ENCODE measurements at places on chromosomes 5 and 9.
A peak's percentile ranks its signal among the peaks of the same experiment; 100 is the strongest.

GRCh38 chr9:112764344-112764743 is 13.8 kb downstream of the SNX30 start:
- DNase-seq = no peak

GRCh38 chr9:16068476-16068875 is 515.6 kb downstream of the CCDC171 start:
- no peak for DNase-seq

DNA sequence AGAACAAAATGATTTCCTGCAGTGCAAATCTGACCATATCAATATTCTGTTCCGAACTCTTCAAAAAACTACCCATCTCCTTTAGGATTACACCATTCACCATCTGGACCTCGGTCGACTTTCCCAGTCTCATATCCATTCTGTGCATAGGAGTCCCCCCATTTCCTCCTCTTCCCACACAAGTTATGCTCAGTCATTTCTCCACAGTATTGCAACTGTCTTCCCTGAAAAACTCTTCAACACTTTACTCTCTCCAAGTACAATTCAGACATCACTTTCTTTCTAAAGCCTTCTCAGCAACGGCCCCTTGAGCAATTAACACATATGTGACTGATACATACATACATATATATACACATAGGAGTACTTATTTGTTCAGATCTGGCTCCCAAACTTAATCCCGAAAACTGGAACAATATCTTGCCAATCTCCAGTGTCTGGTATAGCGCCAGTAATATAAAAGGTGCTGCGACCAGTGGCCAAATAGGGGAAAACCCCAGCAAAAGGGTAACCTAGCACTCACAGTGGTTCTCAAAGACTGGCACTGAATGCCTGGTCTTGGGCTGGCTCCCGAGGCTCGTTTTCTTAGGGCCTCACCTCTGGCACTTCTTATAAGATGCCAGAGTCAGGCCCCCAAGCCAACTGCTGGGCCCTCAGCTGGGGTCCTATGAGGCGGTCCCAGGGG is 629 bp downstream of the ZBTB26 start:
- DNase-seq = no peak

- no peak for DNase-seq
These were observed 1.6 kb upstream of the ENHO start for GRCh38 chr9:34524349-34524748.

DNA sequence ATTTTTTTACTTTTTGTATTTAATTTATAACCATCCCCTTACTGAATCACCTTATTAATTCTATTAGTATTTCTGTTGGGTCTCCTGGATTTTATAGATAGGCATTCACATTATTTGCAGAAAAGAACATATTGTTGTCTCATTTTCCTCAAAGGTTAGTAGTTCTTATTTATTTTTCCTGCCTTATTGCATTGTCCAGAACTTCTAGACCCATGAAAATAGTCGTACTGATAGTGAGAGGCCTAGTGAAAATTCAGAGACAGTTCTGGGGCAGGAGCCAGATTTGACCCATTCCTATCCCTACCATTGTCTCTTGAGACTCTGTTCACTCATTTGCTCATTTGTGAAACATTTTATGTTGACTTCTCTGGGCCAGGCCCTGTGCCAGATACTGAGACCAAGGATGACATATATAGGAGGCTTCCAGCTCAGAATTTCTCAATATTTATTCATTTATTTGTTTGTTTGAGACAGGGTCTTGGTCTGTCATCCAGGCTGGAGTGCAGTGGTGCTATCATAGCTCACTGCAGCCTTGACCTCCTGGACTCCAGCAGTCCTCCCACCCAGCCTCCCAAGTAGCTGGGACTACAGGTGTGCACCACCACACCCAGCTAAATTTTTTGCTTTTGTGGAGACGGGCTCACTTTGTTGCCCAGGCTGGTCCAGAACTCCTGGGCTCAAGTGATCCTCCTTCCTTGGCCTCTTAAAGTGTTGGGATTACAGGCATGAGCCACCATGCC is 34.7 kb downstream of the COL27A1 start:
- DNase-seq = no peak

- DNase-seq = no peak
These were observed 1.8 kb downstream of the MVB12B start for GRCh38 chr9:126328407-126328806.

- DNase-seq = no peak
These were observed 696.9 kb downstream of the MAT2B start for GRCh38 chr5:164202338-164202737.

GRCh38 chr5:97097326-97098230 is 44.8 kb downstream of the LIX1 start:
- DNase-seq = no peak

DNA sequence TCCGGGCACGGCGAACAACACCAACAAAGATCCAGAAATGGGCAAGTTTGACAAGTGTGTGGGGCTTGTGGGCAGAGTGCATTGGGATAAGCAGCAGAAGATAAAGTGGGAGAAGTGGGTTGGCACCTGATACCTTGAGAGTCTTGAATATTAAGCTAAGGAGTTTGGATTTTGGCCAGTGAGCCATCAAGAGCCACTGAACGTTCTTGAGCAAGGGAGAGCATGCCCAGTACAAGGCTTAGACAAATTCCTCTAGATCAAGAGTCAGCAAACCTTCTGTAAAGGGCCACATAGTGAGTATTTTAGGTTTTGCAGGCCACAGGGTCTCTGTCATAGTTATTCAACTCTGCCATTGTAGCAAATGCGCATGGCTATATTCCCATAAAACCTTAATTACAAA is 26.6 kb upstream of the TRMT10B start:
- DNase-seq = no peak

DNA sequence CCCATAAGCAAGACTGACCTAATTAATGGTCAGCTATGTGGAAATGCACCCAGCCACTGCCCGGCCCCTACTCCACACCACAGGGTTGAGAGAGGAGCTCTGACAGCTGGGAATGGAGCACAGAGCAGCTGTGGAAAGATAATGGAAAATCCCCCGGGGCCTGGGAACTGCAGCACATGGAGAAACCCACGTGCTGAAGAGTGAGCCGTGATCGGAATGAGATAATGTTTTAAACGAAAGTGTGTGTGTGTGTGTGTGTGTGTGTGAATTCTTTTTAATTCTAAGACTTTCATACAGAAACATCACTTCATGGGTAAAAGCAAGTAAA is 13.1 kb upstream of the SLC12A7 start:
- no peak for DNase-seq

DNA sequence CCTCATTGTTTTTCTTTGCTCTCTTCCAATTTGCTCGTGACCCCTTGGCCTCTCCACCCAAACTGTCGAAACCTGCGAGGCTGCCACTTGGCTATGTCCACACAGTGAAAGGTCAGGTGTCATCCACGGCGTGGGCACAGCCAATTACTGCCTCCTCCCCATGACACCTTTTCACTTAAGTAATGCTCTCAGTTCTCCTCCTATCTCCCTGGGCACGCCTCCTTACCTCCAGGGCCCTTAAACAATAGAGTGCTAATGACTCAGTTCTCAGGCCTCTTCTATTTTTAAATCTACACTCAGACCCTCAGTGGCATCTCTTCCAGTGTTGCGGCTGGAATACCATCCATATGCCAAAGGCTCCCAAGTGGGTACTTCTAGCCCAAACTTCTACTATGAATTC is 256.8 kb downstream of the ROR2 start:
- DNase-seq = no peak

GRCh38 chr9:101481261-101481660 is 45.7 kb upstream of the ALDOB start:
- no peak for DNase-seq

- no peak for DNase-seq
These were observed 3.0 kb upstream of the MXD3 start for GRCh38 chr5:177314376-177315342.

GRCh38 chr9:121945281-121945680 is 147.8 kb downstream of the TTLL11 start:
- DNase-seq = no peak

- no peak for DNase-seq
These were observed 686.1 kb upstream of the CHD1 start for GRCh38 chr5:99614888-99615287.

- no peak for DNase-seq
These were observed 250.5 kb downstream of the BNC2 start for GRCh38 chr9:16619914-16620520.

GRCh38 chr5:128453121-128453520 is 84.9 kb downstream of the FBN2 start:
- DNase-seq = no peak

- DNase-seq = no peak
These were observed 252.9 kb downstream of the MLLT3 start for GRCh38 chr9:20369391-20369790.

- no peak for DNase-seq
These were observed 6.3 kb upstream of the MVB12B start for GRCh38 chr9:126320158-126320922.

- DNase-seq = no peak
These were observed 166.1 kb downstream of the MARCHF11 start for GRCh38 chr5:16013334-16014065.

GRCh38 chr9:16521868-16522411 is 348.5 kb downstream of the BNC2 start:
- DNase-seq = no peak

GRCh38 chr5:153865016-153865415 is 173.7 kb downstream of the FAM114A2 start:
- no peak for DNase-seq

DNA sequence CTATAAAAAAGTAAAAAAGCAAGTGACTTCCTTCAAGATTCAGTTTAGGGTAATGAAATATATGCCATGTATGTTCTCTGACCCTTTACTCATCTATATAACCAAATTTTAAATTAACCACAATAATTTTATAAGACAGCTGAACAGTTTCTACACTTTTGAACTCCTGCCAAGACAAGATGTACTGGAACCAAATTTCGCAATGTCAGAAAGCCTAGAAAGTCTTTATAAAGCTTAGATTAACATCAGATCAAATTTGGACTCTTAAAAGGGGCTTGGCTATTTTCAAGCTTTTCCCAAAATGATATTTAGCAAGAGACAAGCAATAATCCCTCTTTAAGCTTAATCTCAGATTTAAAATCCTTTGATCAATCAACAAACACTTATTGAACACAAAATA is 362.6 kb downstream of the PTPRD start:
- no peak for DNase-seq

DNA sequence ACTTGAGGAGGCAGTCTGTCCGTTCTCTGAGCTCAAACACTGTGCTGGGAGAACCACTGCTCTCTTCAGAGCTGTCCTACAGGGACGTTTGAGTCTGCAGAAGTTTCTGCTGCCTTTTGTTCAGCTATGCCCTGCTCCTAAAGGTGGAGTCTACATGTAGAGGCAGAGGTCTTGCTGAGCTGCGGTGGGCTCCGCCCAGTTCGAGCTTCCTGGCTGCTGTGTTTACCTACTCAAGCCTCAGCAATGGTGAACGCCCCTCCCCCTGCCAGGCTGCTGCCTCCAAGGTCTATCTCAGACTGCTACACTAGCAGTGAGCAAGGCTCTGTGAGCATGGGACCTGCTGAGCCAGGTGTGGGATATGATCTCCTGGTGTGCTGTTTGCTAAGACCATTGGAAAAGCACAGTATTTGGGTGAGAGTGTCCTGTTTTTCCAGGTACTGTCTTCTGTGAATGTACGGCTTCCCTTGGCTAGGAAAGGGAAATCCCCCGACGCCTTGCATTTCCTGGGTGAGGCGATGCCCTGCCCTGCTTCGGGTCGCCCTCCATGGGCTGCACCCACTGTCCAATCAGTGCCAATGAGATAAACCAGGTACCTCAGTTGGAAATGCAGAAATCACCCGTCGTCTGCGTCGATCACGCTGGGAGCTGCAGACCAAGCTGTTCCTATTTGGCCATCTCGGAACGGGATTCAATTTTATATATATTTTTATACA is 58.5 kb downstream of the CNTRL start:
- peak; percentile 81 for DNase-seq

DNA sequence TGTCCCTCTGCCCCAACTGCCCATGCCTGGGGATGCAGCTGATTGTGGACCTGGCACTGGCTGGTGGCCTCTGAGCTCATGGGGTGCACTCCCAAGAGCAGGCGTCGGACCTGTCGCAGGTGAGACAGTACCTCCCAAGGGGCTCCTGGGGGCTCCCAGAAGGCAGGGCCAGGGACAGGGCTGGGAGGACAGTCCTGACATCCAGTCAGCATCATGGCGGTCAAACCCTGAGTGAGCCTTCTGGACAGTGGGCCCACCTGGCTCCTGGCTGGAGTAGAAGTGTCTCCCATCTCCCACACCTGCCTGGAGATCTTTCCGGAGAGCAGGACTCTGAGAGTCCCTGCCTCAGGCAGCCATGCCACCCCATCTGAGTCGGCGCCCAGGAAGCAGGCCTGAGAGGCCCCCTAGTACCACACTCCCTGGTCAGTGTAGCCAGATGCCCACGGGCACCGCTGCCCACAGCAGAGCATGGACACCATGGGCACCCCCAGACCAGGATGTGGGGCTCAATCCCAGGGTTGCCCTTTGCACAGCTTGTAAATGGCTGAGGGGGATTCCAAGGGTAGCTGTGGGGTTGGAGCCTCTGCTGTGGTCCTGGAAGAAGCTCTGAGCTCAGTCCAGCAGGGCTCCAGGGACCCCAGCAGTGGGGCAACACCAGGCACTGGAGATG is 6.6 kb downstream of the LCN9 start:
- DNase-seq = no peak

DNA sequence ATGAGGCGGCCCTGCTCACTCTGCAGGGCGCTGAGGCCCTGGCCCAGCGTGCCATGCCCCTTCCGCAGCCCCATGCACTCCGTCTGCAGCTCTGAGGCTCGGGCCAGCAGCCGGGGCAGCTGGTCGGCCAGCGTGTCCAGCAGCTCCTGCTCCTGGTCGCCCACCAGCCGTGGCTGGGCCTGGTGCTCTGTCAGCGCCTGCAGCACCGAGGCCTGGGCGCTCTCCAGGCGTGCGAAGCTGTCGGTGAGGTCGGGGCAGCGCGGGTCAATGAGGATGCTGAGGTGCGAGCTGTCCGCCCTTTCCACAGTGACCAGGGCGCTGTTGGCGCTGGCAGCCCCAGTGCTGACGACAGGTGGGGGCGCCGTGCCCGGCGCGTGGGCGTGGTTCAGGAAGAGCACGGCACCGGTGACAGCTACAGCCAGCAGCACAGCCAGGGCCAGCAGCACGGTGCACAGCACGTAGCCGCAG is 9.4 kb downstream of the FIBCD1 start:
- DNase-seq = peak; percentile 7

DNA sequence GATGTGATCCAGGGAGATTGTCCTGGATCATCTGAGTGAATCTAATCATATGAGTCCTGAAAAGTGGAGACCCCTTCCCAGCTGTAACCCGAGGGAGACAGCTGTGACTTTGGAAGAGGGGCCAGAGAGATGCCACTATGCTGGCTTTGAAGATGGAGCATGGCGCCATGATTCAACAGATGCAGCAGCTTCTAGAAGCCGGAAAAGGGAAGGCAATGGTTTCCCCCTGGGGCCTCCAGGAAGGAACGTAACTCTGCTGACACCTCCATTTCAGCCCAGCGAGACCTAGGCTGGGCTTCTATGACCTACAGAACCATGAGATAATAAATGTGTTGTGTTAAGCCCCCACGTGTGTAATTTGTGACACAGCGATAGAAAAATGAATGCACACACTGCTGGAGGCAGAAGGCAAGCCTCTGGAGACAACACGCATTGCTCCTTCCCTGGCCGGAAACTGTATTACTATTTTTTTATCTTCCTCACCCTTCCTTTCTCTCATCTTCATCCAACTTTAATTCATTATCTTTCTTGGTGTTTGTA is 16.6 kb upstream of the SARDH start:
- DNase-seq = no peak
